ENCODE measurements at places on chromosomes 11 and 22.

- DNase-seq: no peak
These were observed 50.5 kb downstream of the IGSF9B start for GRCh38 chr11:133906241-133906640.

DNA sequence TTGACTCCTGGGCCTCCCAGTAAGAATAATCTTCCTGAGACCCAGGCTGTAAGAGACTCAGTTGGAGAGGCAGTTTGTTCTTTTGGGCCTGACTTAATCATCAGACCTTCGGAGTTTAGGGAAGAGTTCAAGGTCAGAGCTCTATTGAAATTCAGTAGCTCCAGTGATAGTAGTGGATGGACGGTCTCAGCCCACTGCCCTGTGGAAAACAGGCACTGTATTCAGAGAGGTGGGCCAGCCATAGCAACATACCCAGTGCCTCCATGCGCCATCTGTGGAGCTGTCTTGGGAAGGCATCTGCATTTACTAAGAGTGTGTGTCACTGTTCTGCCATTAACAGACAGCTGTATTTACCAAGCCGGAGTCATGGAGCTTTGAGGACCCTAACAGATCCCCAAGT lies 2.9 kb downstream of the SMARCB1 start:
- DNase-seq: peak; percentile 35

DNA sequence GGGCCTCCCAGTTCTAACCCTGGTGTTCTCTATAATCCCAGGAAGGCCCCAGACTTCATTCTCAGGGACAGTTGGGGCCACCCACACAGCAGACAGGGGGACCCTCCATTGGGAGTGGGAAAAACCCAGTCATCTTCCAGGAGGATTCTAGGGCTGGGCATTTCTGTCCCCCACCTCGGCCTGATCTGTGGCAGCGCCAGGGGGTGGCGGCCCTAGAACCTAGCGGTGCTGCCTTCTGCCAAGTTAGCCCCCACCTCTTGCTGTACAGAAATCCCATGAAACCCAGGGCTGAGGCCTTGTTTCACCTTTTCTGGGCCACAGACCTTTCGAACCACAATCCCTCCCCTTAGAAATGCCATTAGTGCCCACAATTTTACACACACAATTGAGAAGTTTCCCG lies 9.6 kb downstream of the CHST1 start:
- no peak for DNase-seq

- no peak for DNase-seq
These were observed 41.3 kb downstream of the PPP6R3 start for GRCh38 chr11:68501813-68502212.

DNA sequence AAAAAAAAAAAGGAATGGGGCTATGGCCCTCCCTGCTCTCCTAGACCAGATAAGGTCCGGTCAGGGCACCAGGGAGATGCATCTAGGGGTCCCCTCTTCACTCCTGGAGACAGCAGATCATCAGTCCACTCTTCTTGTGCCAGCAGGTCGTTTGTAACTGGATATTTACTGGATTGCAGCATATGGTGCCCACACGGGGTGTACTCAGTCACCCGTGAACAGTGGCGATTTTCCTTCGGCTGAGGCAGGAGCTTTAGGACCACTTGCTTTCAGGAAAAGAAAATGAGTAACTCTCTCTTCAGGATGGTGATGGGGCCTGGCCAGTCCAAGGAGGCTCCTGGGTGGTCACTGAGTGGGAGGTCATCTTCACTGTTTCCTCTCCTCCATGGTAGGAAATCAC lies 38.3 kb upstream of the RAB1B start:
- no peak for DNase-seq

- DNase-seq: no peak
These were observed 207.5 kb downstream of the TBC1D22A start for GRCh38 chr22:46969961-46970360.

DNA sequence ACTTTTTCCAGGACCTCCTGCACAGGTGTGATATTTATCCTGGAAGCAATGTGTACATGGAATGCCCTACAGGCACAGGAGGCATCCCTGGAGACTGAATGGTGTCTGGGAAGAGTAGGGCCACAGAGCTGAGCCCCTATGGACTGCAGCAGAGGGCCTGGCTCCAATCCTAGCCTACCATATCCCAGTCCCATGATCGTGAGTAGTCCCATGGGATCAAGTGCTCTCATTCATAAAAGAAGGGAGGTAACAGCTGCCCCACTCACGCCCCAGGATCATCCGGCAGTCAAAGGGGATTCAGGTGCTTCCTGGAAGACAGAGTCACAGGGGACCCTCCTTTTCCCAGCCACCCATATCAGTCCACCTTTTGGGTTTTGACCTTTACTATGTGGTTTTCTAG lies 24.0 kb downstream of the ANKK1 start:
- no peak for DNase-seq

DNA sequence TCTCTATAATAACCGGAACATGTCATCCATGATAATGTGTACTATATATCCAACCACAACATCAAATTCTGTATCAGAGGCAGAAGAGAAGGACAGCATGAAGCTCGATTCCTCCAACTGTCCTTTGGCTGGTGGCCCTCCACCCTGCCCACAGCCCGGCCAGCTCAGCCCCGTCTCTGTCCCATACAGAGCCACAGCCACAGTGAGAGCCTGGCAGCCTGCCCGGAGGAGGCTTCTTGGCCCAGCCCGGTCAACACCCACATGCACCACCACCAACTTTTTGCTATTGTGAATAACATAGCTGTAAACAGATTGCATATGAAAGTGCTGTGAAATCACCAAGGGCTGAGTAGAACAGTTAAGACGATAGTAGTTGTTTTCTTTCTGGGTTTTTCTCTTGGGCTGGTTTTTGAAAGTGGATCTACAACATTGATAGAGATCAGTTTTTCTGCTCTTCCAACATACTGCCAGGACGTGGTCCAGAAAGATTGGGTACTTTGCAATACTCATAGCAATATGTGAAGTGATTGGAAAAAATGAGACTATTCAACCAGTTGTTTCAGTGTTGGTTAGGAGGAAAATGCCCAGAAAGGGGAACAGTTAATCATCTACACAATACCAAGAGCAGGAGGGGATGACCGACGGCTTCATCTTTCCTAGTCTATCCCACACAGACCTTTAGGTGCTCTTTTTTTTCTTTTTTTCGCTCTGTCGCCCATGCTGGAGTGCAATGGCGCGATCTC lies 6.9 kb upstream of the TUBA8 start:
- DNase-seq: no peak

DNA sequence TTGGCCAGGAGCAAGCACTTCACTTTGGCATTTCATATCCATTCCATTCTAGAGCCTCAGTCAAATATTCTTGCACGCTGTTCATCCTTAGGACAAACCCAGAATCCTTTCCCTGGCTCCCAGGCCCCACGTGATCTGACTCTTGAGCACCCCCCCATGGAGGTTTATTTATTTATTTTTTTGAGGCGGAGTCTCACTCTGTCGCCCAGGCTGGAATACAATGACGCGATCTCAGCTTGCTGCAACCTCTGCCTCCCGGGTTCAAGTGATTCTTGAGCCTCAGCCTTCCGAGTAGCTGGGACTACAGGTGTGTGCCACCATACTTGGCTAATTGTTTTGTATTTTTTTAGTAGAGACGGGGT lies 12.7 kb upstream of the TSGA10IP start:
- no peak for DNase-seq

- DNase-seq: no peak
These were observed 16.5 kb downstream of the SGSM1 start for GRCh38 chr22:24822471-24822870.

GRCh38 chr11:33383075-33383919 lies 126.1 kb downstream of the HIPK3 start:
- DNase-seq: no peak

- no peak for DNase-seq
These were observed 2.1 kb downstream of the LPXN start for GRCh38 chr11:58573451-58574104.

DNA sequence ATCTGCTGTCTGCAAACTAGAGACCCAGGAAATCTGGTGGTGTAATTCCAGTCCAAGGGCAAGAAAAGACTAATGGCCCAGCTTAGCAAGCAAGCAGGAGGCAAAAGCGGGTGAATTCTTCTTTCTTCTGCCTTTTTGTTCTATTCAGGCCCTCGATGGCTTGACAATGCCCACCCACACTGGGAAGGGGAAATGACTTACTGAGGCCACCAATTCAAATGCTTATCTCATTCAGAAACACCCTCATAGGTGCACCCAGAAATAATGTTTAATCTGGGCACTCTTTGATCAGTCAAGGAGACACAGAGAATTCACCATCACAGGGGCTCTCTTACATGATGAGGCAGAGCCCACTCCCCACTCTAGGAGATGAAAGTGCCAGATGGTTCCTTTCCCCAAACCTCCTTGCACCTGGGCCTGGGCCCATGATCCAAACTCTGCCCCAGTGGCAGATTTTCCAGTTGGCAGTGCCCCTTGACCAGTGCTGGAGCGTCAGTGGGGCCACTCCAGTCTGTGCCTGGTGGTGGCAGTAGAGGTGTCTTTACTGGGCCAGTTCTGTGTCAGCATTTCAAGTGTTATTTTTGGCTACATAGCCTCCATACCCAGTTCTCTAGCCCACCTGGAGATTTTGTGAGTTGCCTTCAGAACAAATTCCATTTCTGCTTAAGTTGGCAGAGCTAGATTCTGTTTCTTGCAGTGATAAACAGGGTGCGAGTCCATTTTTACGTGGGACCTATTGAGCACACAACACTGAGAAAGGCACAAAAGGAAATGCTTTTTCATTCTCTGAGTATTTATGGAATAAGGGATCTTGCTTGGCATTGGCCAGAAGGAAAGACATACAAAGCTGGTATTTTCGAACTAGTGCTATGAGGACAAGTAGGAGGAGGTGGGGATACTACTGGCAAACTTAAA lies 7.5 kb downstream of the ELMOD1 start:
- DNase-seq: no peak

GRCh38 chr11:27213232-27213660 lies 149.8 kb downstream of the CCDC34 start:
- DNase-seq: no peak

GRCh38 chr11:34262531-34263081 lies 95.2 kb downstream of the ABTB2 start:
- no peak for DNase-seq

DNA sequence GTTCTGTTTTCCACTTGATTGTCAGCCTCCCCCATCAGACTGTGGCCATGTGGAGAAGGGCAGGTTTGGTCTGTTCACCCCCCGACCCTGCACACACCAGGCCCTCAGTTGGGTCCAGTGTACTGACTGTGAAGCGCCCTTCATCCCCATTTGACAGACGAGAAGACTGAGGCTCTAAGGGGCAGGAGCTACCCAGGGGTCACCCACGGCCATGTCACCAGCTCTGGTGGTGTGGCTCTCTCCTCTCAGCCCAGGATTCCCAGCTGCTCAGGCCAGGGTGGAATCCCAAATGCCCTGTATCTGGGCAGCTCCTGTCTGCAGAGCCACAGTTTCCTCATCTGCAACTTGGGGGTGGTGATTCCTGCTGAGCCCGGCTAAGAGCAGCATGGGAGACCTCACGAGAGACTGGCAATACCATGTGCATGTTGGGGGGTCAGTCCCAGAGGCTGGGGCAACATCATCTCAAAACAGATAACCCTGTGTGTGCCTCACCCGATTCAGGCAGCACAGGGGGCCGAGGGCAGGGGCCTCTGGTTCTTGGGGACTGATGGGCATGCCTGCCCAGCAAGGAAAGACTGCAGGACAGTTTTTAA lies 46.6 kb downstream of the MN1 start:
- no peak for DNase-seq

GRCh38 chr11:66268952-66269905 lies 790 bp downstream of the RAB1B start:
- no peak for DNase-seq

DNA sequence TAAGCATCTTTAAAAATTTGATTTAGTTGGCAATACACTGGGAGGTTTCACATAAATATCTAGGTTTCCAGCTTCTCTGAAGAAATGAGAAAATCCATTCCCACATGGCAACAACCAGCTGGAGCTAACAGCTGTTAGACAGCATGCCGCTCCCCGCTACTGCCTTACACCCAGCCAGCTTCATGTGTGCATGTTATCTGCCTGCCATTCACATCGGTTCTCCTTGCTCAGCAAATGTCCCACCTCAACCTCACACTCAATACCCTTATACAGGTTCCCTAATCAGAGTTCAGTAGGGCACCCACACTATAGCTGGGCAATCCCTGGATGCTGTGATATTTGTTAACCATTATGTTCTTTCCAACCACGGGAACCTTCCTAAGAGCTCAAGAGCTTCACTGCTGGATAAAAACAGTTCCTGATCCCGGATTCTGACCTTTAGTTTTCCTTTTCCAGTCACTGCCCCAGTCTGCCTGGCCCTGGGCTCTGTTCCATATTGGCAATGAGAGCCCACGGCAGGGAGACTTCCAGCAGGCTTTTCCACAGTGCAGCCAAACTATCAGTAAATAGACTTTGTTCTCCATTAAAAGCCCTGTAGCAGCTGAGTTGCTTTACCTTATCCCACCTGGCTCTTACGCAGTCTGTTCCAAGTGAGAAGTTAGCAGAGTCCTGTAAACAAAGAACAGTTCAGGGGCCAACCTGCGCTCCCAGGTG lies 8.6 kb downstream of the RPUSD4 start:
- DNase-seq: no peak

- no peak for DNase-seq
These were observed 60.2 kb upstream of the VPREB1 start for GRCh38 chr22:22184277-22184807.

DNA sequence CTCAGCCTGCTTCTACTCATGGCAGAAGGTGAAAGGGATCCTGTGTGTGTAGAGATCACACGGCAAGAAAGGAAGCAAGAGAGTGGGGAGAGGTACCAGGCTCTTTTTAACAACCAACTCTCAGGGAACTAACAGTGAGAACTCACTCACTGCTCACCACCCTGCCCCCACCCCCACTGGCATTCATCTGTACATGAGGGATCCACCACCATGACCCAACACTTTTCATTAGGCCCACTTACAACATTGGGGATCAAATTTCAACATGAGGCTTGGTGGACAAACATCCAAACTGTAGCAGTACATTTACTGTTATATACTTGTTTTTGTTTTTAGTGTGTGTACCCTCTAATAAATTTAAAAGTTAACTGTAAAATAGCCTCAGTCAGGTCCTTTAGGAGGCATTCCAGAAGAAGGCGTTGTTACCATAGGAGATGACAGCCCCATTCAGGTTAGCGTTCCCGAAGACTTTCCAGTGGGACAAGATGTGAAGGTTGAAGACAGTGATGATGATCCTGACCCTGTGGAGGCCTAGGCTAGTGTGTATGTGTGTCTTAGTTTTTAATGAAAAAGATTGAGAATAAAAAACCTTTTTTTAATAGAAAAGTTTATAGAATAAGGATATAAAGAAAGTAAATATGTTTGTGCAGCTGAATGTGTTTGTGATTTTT lies 11.3 kb downstream of the CUL5 start:
- DNase-seq: no peak

- DNase-seq: no peak
These were observed 12.6 kb upstream of the MRPL23 start for GRCh38 chr11:1934335-1935155.
